ENCODE measurements at places on chromosomes 4 and X.
A peak's percentile ranks its signal among the peaks of the same experiment; 100 is the strongest.

DNA sequence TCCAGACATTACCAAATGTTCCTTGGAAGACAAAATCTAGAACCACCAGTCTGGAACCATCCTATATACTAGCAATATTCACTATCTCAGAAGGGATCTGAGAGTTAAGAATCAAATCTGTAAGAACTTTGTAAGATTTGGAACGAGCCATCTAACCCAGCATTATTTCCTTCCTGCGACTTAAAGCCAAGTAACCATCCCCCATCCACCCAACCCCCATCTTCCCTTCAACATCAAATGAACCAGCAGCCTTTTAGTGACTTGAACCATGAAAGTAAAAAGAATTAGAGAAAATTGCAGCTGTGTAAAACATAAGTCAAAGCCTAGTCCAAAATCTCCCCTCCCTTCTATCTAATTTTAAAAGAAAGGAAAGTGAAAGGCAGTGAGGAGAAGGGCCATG is 15.6 kb downstream of the RBM47 start:
- no peak for DNase-seq

- DNase-seq = peak; percentile 47
Observed at GRCh38 chrX:37993837-37994619, 12.3 kb upstream of the SYTL5 start.

GRCh38 chr4:165740911-165741310 is 132.1 kb upstream of the TLL1 start:
- DNase-seq = no peak

DNA sequence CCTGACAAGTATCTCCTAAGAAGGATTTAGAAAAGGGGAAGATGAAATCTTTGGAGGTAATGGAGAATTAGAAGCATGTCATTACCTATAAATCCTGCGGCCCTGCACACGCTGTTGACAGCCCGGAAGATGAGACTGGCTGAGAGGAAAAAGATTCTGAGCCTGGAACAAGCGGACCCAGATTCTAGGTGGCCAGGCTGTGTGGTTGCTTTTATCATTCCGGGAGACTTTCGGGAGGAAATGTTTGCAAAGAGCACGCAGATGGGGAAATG is 5.8 kb upstream of the PPP2R3B start:
- no peak for DNase-seq

GRCh38 chrX:99301990-99302389 is 1108.1 kb downstream of the PCDH19 start:
- DNase-seq = peak; percentile 18

- no peak for DNase-seq
Observed at GRCh38 chr4:184632842-184633241, 16.4 kb downstream of the CASP3 start.

DNA sequence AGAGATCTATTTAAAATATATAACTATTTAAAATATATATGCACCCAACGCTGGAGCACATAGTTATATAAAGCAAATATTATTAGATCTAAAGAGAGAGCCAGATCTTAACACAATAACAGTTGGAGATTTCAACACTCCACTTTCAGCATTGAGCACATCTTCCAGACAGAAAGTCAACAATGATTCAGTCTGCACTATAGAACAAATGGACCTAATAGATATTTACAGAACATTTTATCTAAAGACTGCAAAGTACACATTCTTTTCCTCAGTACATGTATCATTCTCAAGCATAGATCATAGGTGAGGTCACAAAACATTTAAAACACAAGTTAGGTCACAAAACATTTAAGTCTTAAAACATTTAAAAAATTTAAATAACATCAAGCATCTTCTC is 36.4 kb downstream of the NLRP2B start:
- DNase-seq = no peak

- no peak for DNase-seq
Observed at GRCh38 chr4:3122081-3122563, 47.6 kb downstream of the HTT start.

DNA sequence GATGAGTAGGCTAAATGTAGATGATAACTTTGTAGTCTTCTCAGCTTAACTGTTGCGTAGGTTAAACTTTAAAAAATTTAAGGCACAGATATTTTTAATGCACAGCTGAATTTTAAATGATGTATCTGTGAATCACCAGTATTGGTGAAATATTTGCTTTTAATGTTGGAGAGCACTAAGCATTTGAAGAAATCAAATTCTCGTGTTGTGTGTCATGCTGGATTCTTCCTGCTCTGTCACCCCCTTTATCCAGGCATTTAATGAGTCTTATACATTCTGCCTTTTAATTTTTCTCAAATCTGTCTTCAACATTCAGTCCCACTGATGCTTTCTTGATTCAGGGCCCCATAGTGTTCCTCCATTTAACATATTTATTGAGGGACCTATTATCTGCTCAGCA is 76.7 kb downstream of the SLC4A4 start:
- DNase-seq = no peak

- DNase-seq = no peak
Observed at GRCh38 chrX:50168241-50168687, 32.5 kb downstream of the AKAP4 start.

DNA sequence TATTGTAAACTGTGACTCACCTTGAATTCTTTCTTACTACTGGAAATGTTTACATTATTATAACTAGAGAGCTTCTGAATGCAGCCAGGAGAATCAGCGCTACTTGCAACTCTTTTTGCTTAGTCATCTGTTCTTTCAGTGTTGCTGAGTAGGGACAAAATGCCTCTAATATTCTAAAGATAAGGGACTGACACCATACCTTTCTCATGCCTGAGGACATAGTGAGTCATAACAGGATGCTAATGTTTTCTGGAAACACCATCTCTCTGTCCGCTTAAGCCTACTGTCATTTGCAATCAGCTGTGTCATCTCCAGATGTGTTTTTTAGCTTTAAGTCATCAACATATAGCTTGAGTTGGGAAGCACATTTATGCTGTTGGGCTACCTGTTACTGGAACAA is 108.3 kb downstream of the QRFPR start:
- no peak for DNase-seq

GRCh38 chrX:40152173-40152711 is 54.5 kb upstream of the BCOR start:
- DNase-seq = no peak

DNA sequence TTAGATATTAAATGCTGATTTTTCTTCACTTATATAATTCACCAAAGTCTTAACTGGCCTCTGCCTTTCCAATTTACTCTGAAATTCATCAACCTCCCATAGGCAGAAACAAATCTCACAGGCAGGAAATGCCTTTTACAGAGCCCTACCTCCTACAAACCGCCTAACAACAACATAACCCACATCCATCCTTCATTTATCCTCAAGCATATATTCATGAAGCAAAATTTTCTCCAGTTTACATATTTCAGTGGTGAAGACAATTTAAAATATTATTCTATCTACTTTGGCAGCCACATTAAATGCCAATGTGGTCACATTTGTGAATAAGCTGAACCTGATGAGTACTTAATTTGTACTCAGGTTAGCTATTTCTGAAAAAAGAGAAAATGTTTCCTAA is 30.3 kb downstream of the SEPSECS start:
- DNase-seq = no peak

DNA sequence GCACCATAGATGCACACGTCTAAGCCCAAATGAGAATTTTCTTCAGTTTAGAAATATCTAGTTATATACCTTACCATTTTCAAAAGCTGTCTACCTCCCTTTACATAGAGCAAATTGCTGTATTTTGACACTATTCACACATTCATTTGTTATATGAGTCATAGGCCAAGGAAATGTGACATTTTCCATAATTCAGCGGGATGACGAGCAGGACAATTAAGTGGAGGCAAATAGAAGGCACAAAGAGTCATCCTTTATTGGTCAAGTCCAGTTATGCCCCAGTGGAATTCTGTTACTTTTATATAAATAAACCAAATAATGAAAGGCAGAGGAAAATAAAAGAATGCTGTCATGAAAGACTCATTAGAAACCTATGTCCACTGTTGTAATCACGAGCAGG is 27.9 kb downstream of the FGF13 start:
- no peak for DNase-seq

Data from neuronal stem cell (in vitro differentiated cells).